ENCODE measurements at places on chromosomes 5 and 9. TPM values are rescaled to one million over a fixed set of nuclear protein-coding genes. Genes with fewer than 3 reads are reported as not detected.
A peak's percentile ranks its signal among the peaks of the same experiment; 100 is the strongest.

- DNase-seq = no peak
Measured at GRCh38 chr5:131509801-131510200, 125.2 kb downstream of the RAPGEF6 start.

DNA sequence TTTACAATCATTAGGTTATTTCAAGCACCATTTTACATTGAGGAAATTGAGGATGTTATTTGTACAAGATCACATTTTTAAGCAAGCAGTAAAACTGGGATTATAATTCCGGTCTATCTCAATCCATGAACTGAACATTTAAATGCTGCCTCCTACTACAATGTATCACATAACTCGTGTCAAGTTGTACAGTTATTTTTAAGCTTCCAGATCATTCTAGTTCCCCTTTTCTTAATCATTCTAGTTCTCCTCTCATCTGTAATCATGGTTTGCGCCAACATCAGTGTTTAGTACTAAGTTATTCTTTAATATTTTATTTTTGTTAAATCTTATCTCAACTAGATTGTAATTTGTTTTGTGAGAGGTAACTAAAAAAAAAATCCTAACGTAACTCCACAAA lies 2.4 kb upstream of the UHRF2 start:
- DNase-seq = no peak

SLC23A1 gene
- 5.9 TPM for total RNA-seq

GRCh38 chr9:98502311-98502975 lies 206.3 kb downstream of the GABBR2 start:
- peak; percentile 12 for DNase-seq

DNA sequence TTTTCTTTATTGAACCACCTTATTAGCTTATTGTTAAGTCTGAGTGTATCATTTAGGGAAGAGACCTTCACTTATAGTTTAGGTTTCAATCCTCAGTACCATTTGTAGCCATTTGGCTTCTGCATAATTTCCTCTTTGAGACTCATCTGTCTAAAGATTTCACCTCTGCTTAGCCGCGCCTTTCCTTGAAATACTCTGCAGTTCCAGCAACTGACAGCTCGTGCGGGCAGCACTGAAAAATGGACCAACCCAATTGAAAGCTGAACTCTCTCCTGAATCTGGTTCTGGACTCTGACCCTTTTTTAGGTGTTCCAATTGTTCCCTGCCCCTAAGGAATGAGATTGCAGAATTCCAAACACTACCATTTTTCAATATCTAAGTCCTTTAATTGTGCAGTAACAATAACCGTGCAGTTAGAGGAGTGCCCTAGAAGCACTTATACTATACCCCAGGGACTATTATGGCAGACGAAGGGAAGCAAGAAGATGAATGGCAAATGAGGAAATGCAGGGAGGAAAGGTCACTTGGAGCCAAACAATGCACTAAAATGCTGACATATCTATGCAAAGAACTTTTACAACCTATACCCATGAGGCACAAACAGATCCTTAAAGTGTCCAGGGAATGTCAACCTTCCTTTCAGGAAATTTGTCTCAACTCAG lies 50.1 kb upstream of the PDE4D start:
- DNase-seq = no peak

- DNase-seq = no peak
Measured at GRCh38 chr9:123344192-123344949, 11.6 kb upstream of the CRB2 start.

DNA sequence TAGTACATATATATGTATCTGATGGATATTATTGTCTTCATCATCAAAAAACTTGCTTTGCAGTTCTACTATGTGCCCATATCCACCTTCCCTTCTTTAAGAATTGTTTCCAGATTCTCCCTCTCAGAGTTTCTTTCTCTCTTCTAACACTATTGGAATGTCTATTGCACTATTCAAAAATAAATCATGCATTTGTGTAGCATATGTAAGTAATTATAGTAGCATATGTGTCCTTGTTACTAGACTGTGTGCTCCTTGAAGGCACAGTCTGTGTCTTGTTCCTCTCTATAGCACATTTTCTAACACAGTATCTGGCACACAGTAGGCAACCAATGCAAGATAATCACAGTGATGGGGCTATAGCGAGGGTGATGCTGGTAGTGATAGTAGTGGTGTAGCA lies 43.4 kb upstream of the TRIM32 start:
- DNase-seq = no peak

HEMGN gene
- total RNA-seq = not detected

- DNase-seq = no peak
Measured at GRCh38 chr5:8842971-8843551, 702.8 kb downstream of the SEMA5A start.
